ENCODE measurements at places on chromosomes 5 and 9. TPM values are rescaled to one million over a fixed set of nuclear protein-coding genes. Genes with fewer than 3 reads are reported as not detected.

DNA sequence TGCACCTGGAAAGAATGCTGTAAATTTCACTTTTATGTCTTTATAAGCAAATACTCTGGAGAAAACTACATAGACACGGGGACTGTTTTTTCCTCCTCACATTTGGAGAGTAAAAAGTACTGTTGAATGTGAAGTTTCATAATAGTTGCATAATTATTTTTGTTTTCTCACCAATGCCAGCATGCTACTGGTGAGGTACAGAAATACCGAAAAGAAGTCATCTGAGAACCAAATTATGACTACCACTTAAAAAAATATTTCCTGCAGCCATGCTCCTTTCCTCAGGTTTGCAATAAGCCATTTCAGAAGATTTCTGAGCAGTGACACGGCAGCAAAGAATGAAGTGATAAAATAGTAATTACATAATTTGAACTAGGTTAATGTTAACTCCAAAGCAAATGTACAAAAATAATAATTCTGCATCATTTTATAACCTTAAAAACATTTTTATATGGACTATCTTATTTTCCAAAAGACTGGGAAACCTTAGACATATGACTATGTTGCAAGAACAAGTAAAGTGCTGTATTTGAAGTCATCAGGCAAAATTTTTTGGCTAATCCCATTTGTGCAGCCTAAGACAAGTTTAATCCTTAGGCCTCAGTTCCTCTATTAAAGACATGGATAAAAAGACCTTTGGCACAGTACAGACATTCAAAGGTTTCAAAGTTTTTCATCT, 144.7 kb downstream of the PCSK1 start:
- DNase-seq: no peak
- H3K36me3 ChIP-seq: no peaks in the 10 kb centered on the region
- H3K4me1 ChIP-seq: no peaks in the 10 kb centered on the region
- no peak overlapping the region for H3K27ac ChIP-seq
- H3K27me3 ChIP-seq: peaks cover 18% of the 10 kb centered on the region
- no peak overlapping the region for H3K4me3 ChIP-seq

- H3K36me3 ChIP-seq: no peaks in the 10 kb centered on the region
- no peak overlapping the region for H3K4me3 ChIP-seq
- H3K4me1 ChIP-seq: no peaks in the 10 kb centered on the region
- peaks cover 5% of the 10 kb centered on the region for H3K27me3 ChIP-seq
- DNase-seq: no peak
- no peak overlapping the region for H3K27ac ChIP-seq
Observed at GRCh38 chr5:42491699-42492098, 68.5 kb downstream of the GHR start.

GRCh38 chr5:43065948-43066798, 26.1 kb upstream of the ANXA2R start:
- DNase-seq: peak; percentile 54
- H3K27ac ChIP-seq: peak overlapping the region; percentile 99
- H3K36me3 ChIP-seq: peaks cover 5% of the 10 kb centered on the region
- peak overlapping the region; percentile 96 for H3K4me3 ChIP-seq

The IFNB1 gene
- total RNA-seq: not detected

The RGS7BP gene
- total RNA-seq: not detected

GRCh38 chr5:140926443-140927227, 536 bp downstream of the PCDHAC1 start:
- no peaks in the 10 kb centered on the region for H3K36me3 ChIP-seq
- no peak overlapping the region for H3K27ac ChIP-seq
- H3K4me1 ChIP-seq: peaks cover 2% of the 10 kb centered on the region

The PHF24 gene
- not detected for total RNA-seq

DNA sequence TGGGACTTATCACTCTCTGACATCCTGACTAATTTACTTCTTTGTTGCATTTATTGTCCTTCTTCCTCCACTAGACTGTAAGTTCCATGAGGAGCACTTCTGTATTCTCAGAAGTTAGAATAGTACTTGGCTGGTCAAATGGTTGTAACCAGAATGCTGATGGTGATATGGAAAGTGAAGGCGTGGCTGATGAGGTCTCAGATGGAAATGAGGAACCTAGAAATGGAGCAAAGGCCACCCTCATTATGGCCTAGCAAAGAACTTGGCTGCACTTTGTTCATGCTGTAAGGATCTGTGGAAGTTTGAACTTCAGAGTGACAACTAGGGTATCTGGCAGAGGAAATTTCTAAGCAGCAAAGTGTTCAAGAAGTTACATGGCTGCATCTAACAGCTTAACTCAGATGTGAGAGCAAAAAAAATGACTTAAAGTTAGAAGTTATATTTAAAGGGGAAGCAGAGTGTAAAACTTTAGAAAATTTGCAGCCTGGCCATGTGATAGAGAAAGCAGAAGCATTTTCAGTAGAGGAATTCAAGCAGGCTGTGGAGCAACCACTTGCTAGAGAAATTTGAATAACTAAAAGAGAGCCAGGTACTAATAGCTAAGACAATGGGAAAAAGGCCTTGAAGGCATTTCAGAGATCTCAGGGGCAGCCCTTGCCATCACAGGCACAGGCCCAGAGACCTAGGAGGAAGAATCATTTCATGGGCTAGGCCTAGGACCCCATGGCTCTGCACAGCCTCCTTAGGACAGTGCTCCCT, 14.9 kb upstream of the SLC22A5 start:
- H3K4me3 ChIP-seq: no peak overlapping the region
- no peak for DNase-seq
- H3K27ac ChIP-seq: no peak overlapping the region
- H3K27me3 ChIP-seq: peaks cover 4% of the 10 kb centered on the region
- H3K4me1 ChIP-seq: no peaks in the 10 kb centered on the region

DNA sequence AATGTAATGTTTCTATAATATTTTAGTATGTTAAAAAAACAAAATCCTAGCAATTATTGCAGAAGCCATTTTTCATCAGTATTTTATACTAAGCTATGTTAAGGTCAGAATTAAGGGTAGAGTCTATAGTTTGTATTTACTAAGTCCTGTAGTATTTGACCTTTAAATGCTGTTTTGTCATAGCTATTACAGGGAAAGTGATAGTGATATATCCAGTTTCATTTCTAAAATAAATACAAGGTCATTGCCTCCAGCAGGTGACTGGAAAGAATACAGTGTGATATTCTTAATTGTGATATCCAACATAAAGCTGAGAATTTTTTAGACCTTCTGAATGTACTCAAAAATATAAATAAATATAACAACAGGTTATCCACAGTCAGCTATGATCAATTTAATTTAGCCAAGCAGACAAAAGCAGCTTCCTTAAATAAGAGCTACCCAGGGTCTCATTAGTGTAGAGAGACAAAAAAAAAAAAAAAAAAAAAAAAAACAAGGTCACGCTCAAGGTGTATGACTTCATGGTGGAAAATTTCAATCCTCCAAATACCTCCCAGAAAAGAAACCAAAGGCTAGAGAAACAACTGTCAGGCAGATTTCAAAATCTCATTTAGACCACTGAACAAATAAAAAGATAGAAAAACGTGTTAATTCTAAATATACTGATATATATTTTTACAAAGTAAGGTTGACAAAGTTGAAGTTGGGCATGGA, 278.7 kb downstream of the HCN1 start:
- H3K36me3 ChIP-seq: no peaks in the 10 kb centered on the region
- H3K27me3 ChIP-seq: no peaks in the 10 kb centered on the region
- DNase-seq: no peak

The IFNK gene
- not detected for total RNA-seq

DNA sequence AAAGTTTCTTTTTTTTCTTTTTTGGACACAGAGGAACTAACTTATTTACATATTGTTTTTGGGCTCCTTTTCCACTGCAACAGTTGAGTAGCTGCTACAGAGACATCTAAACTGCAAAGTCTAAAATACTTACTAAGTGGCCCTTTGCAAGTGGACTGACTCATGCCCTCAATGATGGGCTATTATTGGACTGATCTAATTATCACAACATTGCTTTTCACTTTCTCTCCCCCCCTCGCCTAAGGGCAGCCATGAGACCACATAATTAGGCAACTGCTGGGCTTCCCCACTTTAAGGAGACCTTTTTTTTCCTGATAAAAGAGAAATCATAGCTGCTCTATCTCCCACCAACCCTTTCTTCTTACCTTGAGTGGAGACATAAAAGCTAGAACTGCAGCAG, 47.0 kb downstream of the PLK2 start:
- no peak overlapping the region for H3K27ac ChIP-seq
- H3K27me3 ChIP-seq: peaks cover 70% of the 10 kb centered on the region
- no peak for DNase-seq
- H3K4me1 ChIP-seq: no peaks in the 10 kb centered on the region
- peaks cover 4% of the 10 kb centered on the region for H3K36me3 ChIP-seq

- no peak overlapping the region for H3K4me3 ChIP-seq
- H3K36me3 ChIP-seq: no peaks in the 10 kb centered on the region
Observed at GRCh38 chr5:32831624-32832023, 120.5 kb downstream of the NPR3 start.

DNA sequence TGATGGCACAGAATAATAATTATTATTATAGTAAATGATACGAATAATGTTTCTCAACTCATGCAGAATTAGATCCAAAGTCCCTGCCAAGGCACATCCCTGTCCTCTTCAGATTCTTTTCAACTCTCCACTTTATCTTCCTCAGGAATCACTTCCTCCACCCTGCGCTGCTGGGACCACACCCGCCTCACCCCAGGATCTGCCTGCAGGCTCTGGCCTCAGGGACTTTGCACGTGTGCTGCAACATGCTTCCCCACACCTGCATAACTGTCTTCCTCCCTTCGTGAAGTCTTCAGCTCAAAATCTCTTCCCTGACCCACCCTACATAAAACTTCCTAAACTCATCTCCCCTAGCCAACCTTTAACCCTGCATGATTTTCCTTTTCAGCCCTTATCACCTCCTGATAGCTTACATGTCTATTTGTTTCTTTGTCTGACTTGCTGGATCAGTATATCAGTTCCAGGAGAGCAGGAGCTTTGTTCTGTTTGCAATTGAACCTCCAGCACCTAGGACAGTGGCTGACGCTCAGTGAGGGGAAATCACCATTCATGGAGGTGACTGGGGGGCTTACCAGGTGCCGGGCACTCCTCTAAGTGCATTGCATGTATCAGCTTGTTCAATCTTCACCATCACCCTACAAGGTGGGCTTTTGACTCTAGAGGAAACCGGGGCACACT, 47.5 kb upstream of the EGFLAM start:
- no peak overlapping the region for H3K27ac ChIP-seq
- no peaks in the 10 kb centered on the region for H3K4me1 ChIP-seq
- peaks cover 8% of the 10 kb centered on the region for H3K27me3 ChIP-seq
- DNase-seq: no peak
- no peaks in the 10 kb centered on the region for H3K36me3 ChIP-seq
- no peak overlapping the region for H3K4me3 ChIP-seq

The TARS1 gene
- 55.4 TPM for total RNA-seq

DNA sequence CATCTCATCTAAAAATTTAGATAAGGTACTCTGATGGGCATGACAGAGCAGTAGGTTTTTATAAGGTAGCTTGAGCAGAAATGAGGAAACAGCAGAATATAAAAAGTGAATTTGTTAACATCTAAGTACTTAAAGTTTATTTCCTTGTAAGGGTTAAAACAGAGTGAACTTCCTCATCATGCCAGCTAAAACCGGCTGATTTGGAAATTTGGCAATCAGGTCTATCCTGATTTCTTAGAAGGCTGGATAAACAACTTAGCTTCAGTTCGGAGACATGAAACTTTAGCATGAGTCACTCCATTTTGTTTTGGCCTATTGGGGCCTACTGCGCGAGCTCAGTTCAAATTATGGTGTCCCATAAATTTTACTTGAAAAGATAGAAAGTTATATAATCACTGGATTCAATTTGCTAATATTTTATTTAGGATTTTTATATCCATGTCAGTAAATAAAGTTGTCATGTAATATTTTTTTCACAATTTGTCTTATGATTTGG, 241.6 kb upstream of the RORB start:
- no peaks in the 10 kb centered on the region for H3K27me3 ChIP-seq
- no peaks in the 10 kb centered on the region for H3K36me3 ChIP-seq
- no peaks in the 10 kb centered on the region for H3K4me1 ChIP-seq
- no peak overlapping the region for H3K27ac ChIP-seq

GRCh38 chr5:32302835-32303754, 9.6 kb downstream of the MTMR12 start:
- peaks cover under 1% of the 10 kb centered on the region for H3K36me3 ChIP-seq
- H3K27me3 ChIP-seq: no peaks in the 10 kb centered on the region
- peak overlapping the region; percentile 41 for H3K27ac ChIP-seq
- H3K4me1 ChIP-seq: peaks cover 48% of the 10 kb centered on the region
- no peak overlapping the region for H3K4me3 ChIP-seq
- DNase-seq: no peak

GRCh38 chr5:154758977-154759376, 3.8 kb downstream of the LARP1 start:
- peaks cover 59% of the 10 kb centered on the region for H3K4me1 ChIP-seq
- peak overlapping the region; percentile 99 for H3K4me3 ChIP-seq
- no peak for DNase-seq

- H3K4me1 ChIP-seq: peaks cover 7% of the 10 kb centered on the region
- H3K27me3 ChIP-seq: no peaks in the 10 kb centered on the region
- peak overlapping the region; percentile 53 for H3K27ac ChIP-seq
- DNase-seq: no peak
- no peak overlapping the region for H3K4me3 ChIP-seq
Observed at GRCh38 chr5:113003763-113004162, 27.2 kb downstream of the DCP2 start.

The MARCOL gene
- total RNA-seq: not detected

GRCh38 chr9:129223551-129224208, 45.6 kb upstream of the IER5L start:
- peak overlapping the region; percentile 45 for H3K27ac ChIP-seq
- peaks cover 25% of the 10 kb centered on the region for H3K4me1 ChIP-seq
- H3K4me3 ChIP-seq: no peak overlapping the region
- no peaks in the 10 kb centered on the region for H3K27me3 ChIP-seq

DNA sequence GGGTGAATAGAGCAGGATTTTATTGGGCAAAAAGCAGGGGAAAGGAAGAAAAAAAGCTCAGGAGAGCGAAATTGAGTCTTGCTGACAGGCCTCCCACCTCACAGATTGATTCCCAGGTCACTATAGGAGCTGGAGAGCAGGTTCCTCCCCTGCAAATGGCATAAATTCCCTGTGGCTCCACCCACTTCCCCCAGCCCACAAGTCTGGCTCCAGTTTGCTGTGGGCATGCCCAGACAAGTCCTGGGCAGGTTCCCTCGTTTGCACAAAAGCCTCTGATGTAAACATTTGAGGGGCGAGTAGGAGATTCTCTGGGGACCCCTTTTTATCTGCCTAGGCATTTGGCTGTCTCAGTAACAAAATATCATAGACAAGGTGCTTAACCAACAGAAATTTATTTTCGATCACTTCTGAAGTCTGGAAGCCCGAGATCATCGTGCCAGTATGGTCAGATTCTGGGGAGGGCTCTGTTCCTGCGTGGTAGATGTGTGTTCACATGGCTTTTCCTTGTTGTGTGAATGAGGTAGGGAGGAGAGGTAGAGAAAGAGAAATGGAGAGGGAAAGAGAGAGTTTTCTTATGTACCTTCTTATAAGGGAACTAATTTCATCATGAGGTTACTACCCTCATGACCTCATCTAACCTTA, 614.5 kb downstream of the MAT2B start:
- DNase-seq: no peak
- H3K4me1 ChIP-seq: no peaks in the 10 kb centered on the region
- H3K27ac ChIP-seq: no peak overlapping the region
- no peaks in the 10 kb centered on the region for H3K36me3 ChIP-seq
- no peaks in the 10 kb centered on the region for H3K27me3 ChIP-seq

The MRPS2 gene
- total RNA-seq: 25.0 TPM
